ENCODE measurements at places on chromosomes 1 and 21.

DNA sequence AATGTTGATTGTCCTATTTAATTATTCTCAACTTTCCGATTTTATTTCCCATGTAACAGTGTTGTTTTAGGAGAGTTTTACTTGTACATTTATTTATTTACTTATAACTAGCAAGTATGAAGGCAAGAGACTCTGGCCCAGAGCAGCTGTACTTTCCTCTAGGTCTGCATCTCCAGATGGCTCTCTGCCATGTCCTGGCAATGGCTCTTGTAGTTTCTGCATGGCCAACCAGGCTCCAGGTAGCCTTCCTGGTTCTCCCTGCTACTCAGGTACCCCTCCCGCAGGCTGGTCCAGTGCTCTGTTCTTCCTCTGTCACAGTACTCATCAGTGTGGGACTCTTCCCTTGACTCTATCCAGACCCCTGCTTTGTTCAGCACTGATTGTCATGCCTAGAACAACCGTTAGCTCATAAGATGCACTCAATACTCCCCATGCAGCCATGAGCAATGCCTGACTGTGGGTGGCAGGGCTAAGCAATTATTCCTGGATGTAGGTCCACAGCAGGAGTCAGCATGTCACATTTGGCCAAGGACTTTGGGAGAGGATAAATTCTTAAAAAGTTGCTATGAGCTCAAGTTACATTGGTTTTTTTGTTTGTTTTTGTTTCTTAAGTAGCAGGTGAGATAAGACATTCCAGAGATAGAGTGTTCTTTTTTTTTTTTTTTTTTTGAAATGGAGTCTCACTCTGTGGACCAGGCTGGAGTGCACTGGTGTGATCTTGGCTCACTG, 10.9 kb upstream of the IL20 start:
- DNase-seq = no peak
- H3K27me3 ChIP-seq = peaks cover 21% of the 10 kb centered on the region
- no peaks in the 10 kb centered on the region for H3K4me1 ChIP-seq
- H3K36me3 ChIP-seq = no peaks in the 10 kb centered on the region
- no peak overlapping the region for H3K27ac ChIP-seq
- no peak overlapping the region for H3K4me3 ChIP-seq

- peak overlapping the region; percentile 87 for H3K27ac ChIP-seq
- peak overlapping the region; percentile 94 for H3K4me3 ChIP-seq
Measured at GRCh38 chr1:160576390-160576789, 2.9 kb downstream of the CD84 start.

DNA sequence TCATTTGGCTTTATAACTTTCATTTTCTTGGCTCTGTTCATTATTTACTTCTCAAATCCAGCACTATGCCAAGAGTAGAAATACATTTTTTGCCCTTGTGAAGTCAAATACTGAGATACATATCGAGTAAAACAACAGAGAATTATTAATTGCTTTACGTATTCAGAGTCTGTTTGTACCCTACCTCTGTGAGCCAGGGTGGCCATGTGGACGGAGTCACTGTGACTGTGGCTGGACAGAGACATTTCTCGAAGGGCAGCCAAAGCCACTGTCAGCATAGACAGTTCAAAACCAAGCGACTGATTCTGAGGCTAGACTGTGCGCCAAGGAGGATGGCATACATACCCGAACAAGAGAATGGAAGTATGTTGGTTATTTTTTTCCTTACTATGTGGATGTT, 391.0 kb upstream of the PROX1 start:
- no peaks in the 10 kb centered on the region for H3K4me1 ChIP-seq
- peaks cover 7% of the 10 kb centered on the region for H3K27me3 ChIP-seq
- H3K4me3 ChIP-seq = no peak overlapping the region
- H3K27ac ChIP-seq = no peak overlapping the region
- DNase-seq = no peak
- H3K36me3 ChIP-seq = no peaks in the 10 kb centered on the region

DNA sequence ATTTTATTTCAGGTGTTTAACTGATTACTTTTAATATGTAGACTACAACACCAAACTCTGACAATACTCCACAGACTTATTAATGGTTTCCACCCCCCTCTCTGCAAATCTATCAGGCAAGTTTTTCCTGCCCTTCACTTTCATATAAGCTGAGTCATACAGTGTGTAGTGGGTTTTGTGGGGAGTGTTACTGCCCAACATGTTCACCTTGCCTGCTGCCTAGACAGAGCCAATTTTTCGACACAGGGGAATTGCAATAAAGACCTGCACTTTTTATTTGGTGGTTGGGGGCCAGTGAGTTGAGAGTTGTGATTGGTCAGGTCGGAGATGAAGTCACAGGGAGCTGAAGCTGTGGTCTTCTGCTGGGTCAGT, 119.7 kb downstream of the PPIAL4G start:
- H3K27ac ChIP-seq = peak overlapping the region; percentile 73
- H3K36me3 ChIP-seq = peaks cover 5% of the 10 kb centered on the region
- DNase-seq = no peak
- peaks cover 20% of the 10 kb centered on the region for H3K27me3 ChIP-seq
- H3K4me3 ChIP-seq = peak overlapping the region; percentile 77
- H3K4me1 ChIP-seq = peaks cover 27% of the 10 kb centered on the region

DNA sequence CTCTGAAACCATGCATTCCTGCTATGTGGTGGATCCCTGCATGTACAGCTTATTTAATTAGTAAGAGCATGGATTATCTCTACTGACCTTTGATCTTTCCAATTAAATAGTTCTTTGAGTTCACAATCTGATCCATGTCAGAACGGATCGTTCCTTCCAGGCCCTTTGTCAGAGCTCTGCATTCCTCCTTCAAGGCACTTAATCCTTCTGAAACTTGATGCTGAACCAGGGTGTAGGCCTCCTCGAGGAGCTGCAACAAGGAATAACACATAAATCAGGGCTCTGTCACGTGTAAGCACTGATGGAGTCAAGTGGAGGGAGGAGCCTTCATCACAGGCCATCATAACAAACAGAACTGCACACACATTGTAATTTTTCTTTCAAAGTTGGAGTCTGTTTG, 68.4 kb upstream of the EDEM3 start:
- no peaks in the 10 kb centered on the region for H3K27me3 ChIP-seq
- H3K4me1 ChIP-seq = peaks cover 9% of the 10 kb centered on the region
- DNase-seq = no peak
- no peak overlapping the region for H3K27ac ChIP-seq

DNA sequence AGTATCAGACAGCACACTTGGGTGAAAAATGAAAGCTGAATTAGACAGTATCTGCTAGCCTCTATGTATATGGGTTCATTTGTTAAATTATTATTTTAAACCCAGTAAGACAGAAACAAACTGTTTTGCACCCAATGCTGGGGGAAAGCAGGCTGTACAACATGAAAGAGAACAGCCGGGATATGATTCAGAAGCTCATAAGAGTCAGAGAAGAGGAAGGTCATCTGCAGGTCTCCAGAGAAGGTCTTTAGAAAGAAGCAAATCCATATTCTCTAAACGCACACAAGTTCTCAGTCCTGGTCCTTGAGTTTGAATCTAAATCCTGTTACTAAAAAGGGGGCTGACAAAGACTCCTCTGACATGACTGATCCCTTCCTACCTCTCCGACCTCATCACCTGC, 155.1 kb downstream of the SIPA1L2 start:
- H3K4me3 ChIP-seq = no peak overlapping the region
- no peak for DNase-seq

- H3K4me3 ChIP-seq = no peak overlapping the region
- DNase-seq = no peak
- no peak overlapping the region for H3K27ac ChIP-seq
- H3K27me3 ChIP-seq = peaks cover 26% of the 10 kb centered on the region
Measured at GRCh38 chr1:166600574-166600973, 238.7 kb upstream of the POGK start.

- no peak for DNase-seq
- no peak overlapping the region for H3K27ac ChIP-seq
- no peak overlapping the region for H3K4me3 ChIP-seq
- H3K27me3 ChIP-seq = no peaks in the 10 kb centered on the region
- no peaks in the 10 kb centered on the region for H3K36me3 ChIP-seq
- H3K4me1 ChIP-seq = no peaks in the 10 kb centered on the region
Measured at GRCh38 chr1:186873687-186874086, 44.9 kb downstream of the PLA2G4A start.

DNA sequence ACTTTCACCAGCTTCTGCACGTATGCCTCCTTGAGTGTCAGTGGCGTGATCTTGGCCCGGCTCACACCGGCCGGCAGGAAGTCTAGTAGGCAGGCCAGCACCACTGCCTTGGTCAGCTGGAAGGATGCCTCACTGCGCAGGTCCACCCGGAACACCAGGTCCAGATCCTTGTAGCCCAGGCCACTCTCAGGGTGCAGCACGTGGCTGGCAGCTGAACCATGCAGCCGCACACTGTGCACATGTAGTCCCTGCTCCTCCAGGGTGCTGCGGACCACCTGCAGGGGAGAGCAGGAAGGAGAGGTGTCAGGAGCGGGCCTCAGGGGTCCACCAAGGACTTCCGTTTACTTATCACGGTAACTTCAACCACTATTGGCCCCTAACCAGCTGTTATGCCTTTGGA, 6.0 kb downstream of the TENT5B start:
- H3K27ac ChIP-seq = no peak overlapping the region
- no peaks in the 10 kb centered on the region for H3K36me3 ChIP-seq
- no peak overlapping the region for H3K4me3 ChIP-seq
- H3K27me3 ChIP-seq = peaks cover 16% of the 10 kb centered on the region

GRCh38 chr21:45922648-45923047, 58.9 kb upstream of the COL6A1 start:
- H3K27me3 ChIP-seq = peaks cover 9% of the 10 kb centered on the region
- H3K4me3 ChIP-seq = no peak overlapping the region
- H3K4me1 ChIP-seq = peaks cover 9% of the 10 kb centered on the region
- DNase-seq = no peak
- H3K36me3 ChIP-seq = no peaks in the 10 kb centered on the region

GRCh38 chr1:192958871-192959270, 100.3 kb downstream of the UCHL5 start:
- no peak overlapping the region for H3K27ac ChIP-seq
- no peak for DNase-seq
- no peaks in the 10 kb centered on the region for H3K4me1 ChIP-seq
- peaks cover 4% of the 10 kb centered on the region for H3K36me3 ChIP-seq
- H3K27me3 ChIP-seq = no peaks in the 10 kb centered on the region

DNA sequence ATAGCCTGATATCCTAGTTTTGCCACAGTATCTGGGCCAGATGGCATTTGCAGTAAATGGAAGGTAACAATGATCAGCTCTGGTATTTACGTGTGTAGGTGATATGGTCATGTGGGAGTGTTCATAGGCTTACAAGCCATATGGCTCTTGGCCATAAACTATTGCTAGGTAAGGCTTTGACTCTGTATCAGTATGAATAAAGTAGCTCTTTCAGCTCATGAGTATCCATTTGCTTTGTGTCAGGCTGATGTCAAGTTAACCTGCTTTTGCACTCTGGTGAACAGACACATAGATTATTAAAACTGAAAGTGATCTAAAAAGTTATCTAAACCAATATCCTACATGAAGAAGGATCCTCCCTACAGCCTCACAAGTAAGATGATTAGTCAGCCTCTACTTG, 69.0 kb downstream of the DDR2 start:
- H3K36me3 ChIP-seq = no peaks in the 10 kb centered on the region
- H3K27me3 ChIP-seq = peaks cover 9% of the 10 kb centered on the region
- H3K27ac ChIP-seq = no peak overlapping the region
- DNase-seq = no peak
- H3K4me1 ChIP-seq = no peaks in the 10 kb centered on the region

- H3K27me3 ChIP-seq = peaks cover 14% of the 10 kb centered on the region
- H3K4me1 ChIP-seq = no peaks in the 10 kb centered on the region
- DNase-seq = no peak
- no peak overlapping the region for H3K27ac ChIP-seq
- H3K36me3 ChIP-seq = no peaks in the 10 kb centered on the region
Measured at GRCh38 chr1:20142001-20142710, 3.0 kb downstream of the PLA2G2F start.

GRCh38 chr1:171939740-171940139, 98.4 kb downstream of the DNM3 start:
- H3K4me1 ChIP-seq = no peaks in the 10 kb centered on the region
- no peaks in the 10 kb centered on the region for H3K36me3 ChIP-seq
- H3K27ac ChIP-seq = no peak overlapping the region
- no peak for DNase-seq
- no peak overlapping the region for H3K4me3 ChIP-seq

GRCh38 chr1:58013237-58013636, 533.3 kb downstream of the OMA1 start:
- no peaks in the 10 kb centered on the region for H3K36me3 ChIP-seq
- DNase-seq = no peak
- H3K27ac ChIP-seq = no peak overlapping the region
- H3K27me3 ChIP-seq = no peaks in the 10 kb centered on the region
- no peak overlapping the region for H3K4me3 ChIP-seq

- no peaks in the 10 kb centered on the region for H3K27me3 ChIP-seq
- DNase-seq = no peak
- peak overlapping the region; percentile 18 for H3K4me3 ChIP-seq
- no peak overlapping the region for H3K27ac ChIP-seq
- H3K4me1 ChIP-seq = peaks cover 23% of the 10 kb centered on the region
- H3K36me3 ChIP-seq = peaks cover 1% of the 10 kb centered on the region
Measured at GRCh38 chr1:231971397-231972110, 345.0 kb downstream of the DISC1 start.

DNA sequence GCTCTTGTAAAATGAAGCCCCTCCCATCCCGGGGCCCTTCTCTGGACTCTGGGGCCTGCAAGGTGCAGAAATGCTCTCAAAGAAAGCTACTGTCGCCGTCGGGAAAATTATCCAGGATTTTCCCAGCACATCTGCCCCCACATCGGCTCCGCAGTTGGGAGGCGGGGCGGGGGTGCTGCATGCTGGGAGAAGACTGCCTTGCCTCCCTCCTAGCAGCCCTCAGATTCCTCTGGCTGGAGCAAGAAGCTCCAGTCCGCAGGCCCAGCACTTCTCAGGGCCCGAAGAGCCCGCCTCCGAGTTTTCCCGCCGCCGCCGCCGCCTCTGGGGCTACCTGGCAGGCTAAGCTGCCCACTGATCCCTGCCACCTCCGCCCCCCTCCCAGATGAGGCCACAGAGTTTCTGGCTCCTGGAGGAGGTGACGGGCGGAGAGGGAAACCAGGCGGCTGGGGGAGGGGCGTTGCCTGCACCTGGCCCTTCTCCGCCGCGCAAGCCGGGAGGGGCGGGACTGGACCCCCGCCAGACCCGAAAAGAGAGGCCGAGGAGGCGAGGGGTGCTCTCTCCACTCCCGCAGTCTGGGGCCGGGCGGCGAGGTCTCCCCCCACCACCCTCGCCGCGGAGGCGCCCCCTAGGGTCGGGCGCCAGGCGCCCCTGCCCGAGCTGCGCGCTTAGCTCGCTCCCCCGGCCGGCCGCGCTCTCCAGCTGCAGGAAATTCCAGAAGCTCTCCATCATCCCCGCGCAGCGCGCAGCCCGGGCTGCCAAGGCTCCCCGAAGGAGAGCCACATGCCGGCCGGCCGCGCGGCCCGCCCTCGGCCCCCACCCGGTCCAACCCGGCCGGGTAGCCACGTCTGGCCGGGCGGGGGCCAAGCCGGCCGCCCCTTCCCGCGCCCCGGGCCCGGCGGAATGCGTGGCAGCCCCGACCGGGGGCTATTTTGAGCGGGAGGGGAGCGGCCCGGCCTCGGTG, 28.8 kb downstream of the AHDC1 start:
- peaks cover 2% of the 10 kb centered on the region for H3K36me3 ChIP-seq
- peaks cover 41% of the 10 kb centered on the region for H3K4me1 ChIP-seq
- DNase-seq = no peak
- H3K4me3 ChIP-seq = peak overlapping the region; percentile 23

Data from central memory CD8-positive, alpha-beta T cell (primary cell).